ENCODE measurements at places on chromosomes 4 and X. TPM values are rescaled to one million over a fixed set of nuclear protein-coding genes. Genes with fewer than 3 reads are reported as not detected.

GC gene
- total RNA-seq, result not detected

TMEM35A gene
- 0.30 TPM for total RNA-seq

NDP gene
- total RNA-seq, result 0.10 TPM

SOX3 gene
- not detected for total RNA-seq

TTC29 gene
- 0.30 TPM for total RNA-seq

NCAPG gene
- total RNA-seq, result 1.5 TPM

ZFP42 gene
- total RNA-seq, result 0.10 TPM

TKTL1 gene
- not detected for total RNA-seq
